ENCODE measurements at places on chromosomes 3 and 15. TPM values are rescaled to one million over a fixed set of nuclear protein-coding genes. Genes with fewer than 3 reads are reported as not detected.

- no peak for DNase-seq
Measured at GRCh38 chr3:155404486-155404885, 111.0 kb upstream of the STRIT1 start.

DNA sequence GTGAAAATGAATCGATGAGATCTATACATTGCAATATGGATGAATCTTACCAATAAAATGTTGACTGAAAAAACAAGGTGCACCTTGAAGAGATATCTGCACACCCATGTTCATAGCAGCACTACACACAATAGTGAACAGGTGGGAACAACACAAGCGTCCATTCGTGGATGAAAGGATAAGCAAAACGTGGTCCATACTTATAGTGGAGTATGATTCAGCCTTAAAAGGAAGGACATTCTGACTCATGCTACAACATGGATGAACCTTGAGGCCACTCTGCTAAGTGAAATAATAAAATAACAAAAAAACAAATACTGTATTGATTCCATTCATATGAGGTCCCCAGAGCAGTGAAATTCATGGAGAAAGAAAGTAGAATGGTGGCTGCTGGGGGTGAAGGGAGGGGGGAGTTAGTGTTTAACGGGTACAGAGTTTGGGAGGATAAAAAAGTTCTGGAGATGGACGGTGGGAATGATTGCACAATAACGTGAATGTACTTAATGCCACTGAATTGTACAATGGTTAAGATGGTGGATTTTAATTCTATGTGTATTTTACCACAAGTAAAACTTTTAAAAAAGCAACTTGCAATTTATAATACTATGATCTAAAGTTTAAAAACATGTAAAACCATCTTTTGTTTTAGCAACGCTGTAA lies 35.6 kb downstream of the IQSEC1 start:
- DNase-seq: no peak

GRCh38 chr15:39747326-39747725 lies 35.3 kb downstream of the FSIP1 start:
- no peak for DNase-seq

- no peak for DNase-seq
Measured at GRCh38 chr3:78139166-78139565, 1099.3 kb downstream of the ROBO2 start.

DNA sequence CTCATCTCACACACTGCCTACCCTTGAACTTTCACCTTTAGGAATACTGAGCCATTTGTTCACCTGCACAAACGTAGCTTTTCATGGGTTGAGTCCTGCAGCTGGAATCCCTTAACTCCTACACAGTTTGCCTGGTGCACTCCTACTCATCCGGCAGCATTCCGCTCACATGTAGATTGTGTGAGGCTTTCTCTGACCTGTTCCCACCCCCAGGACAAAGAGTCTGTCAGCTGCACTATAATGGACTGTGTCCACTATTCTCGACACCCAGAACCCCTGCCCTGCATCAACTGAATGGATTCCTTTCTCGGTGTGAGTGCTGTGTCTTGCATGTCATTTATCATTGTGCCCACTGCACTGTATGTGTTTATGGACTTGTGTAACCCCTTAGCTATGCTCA lies 54.9 kb downstream of the EPHB3 start:
- DNase-seq: no peak

TWF2 gene
- 72.9 TPM for total RNA-seq

METTL6 gene
- 20.8 TPM for total RNA-seq

- no peak for DNase-seq
Measured at GRCh38 chr3:192033246-192033645, 572.3 kb downstream of the PYDC2 start.

DNA sequence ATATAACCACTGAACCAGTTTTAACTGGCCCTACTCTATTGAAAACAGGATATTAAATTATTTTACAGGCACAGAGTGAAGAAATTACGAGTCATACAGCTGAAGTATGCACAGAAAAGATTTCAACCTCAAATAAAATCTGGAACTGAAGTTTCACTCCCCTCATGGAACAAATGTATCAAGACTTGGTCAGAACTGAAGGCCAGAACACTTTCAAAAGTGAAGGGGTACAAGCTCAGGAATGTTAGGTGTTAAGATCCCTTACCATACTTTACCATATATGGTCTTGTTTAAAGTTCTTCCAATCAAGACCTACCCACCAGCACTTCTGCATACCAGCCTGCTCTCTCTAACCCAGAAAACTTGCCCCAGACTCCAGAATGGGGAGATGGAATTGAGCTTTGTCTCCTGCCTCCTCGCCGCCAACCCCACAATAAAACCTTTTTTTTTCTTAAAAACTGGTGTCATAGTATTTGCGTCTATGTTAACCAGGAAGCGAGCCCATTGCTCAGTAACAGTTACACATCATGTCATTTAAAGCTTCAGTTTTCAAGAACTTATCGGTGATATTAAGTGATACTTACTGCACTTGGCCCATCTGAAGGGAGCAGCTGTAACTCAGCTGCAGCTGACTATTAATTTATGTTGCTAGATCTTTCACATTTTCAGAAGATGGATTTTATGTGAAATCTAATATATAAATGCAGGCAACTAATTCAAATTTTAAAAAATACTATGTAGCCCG lies 59.9 kb downstream of the OXSM start:
- DNase-seq: no peak

POMGNT2 gene
- 27.3 TPM for total RNA-seq

GRCh38 chr15:45276831-45277230 lies 24.8 kb downstream of the SLC28A2 start:
- no peak for DNase-seq

OIP5 gene
- total RNA-seq: 1.2 TPM

MYZAP gene
- total RNA-seq: 2.3 TPM

DNA sequence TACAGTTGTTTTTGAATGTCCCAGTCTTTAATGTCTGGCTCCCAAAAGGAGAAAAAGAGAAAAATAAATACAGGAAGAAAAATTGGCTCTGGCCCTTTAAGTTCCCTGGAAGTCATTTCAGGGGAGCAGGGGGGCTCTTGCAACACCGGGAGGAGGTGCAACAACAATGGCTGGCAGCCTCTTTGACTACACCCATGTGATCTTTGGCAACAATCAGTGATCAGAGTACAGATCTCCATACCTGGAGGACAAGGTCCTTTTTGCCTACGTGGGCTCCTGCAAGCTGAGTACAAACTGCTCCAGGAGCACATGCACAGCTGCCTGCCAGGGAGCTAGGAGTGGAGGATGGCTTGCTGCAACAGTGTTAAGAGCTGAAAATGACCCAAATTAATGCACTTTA lies 63.9 kb downstream of the GLCE start:
- DNase-seq: no peak

- DNase-seq: no peak
Measured at GRCh38 chr15:63244399-63244798, 33.0 kb upstream of the APH1B start.

DNA sequence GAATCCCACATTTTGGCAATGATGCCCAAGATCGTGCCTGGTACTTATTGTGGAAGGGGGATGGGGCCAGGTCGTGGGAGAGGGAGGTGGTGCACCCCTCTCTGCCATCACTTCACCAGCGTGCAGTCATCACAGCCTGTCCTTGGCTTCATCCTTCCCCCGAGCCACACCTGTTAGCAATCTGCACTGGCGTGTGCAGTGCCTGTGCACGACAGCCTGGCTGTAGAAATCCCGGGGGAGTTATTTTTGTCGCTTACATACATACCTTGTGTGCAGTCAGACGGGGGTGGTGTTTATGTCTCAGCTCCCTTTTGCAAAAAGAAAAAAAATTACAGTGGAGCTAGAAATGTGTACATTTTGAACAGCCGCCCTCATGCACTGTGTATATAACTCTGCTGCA lies 216.0 kb downstream of the TLE3 start:
- DNase-seq: no peak

DNA sequence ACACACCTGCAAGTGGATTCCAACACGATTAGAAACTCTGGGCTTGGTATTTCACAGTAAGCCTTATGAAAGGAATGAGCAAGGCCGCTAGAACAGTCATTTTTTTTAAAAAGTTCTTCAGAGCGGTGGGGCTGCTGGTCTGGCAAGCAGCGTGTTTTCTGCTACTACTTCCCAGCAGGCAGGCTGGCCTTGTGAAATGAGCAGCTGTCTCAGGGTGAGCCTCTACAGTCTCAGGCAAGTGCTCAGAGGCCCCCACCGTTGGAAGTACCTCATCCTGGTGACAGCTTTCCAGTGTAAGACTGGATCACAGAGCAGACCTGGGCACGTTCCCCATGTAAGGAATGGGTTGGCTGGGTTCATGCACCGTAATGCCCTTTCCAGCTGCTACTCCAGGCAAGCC lies 119.2 kb downstream of the LRIG1 start:
- no peak for DNase-seq

- DNase-seq: no peak
Measured at GRCh38 chr3:33201195-33201594, 17.4 kb downstream of the SUSD5 start.

GPR62 gene
- total RNA-seq: not detected

DNA sequence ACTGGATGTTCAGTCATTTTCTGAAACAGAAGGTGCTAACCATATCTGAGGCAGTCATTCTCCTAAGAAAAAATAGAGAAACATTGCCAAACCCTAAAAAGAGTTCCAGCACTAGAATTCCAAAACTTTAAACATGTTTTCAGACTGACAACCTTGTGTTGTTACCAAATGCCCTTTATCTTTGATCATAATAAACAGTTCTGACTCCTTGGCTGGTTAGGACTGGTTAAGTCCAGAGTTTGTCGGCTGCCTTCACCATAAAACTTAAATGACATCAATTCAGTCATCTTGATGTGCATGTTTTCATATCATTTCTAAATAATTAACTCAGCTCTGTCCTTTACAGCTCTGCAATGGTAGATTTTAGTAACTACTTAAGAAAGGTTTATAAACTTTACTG lies 68.0 kb downstream of the COL8A1 start:
- DNase-seq: no peak

SLC22A14 gene
- total RNA-seq: not detected

MGLL gene
- 94.0 TPM for total RNA-seq

GRCh38 chr15:84400820-84401219 lies 165.2 kb downstream of the GOLGA6L4 start:
- no peak for DNase-seq
